ENCODE measurements at places on chromosomes 7 and 10. TPM values are rescaled to one million over a fixed set of nuclear protein-coding genes. Genes with fewer than 3 reads are reported as not detected.

DNA sequence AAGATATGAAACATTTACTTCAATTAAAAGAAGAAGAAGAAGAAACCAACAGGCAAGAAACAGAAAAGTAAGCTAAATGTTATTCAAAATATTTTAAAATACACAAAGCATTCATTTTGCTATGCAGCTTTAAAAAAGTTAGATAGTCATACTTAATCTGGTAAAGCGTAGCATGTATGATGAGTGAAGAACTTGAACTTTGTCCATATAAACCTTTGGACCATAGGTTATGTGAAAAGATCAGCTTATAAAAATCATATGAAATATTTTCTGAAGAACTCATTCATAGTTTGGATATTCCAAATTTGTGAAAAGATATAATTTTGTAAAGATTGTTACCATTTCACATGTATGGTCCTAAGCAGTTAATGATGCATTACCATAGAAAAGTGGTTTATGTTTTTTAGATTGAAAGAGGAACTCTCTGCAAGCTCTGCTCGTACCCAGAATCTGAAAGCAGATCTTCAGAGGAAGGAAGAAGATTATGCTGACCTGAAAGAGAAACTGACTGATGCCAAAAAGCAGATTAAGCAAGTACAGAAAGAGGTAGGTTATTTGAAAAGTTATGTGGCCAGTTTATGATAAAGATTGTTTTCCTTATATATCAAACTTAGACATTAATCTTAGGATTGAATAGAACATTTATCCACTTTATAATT, 37.3 kb downstream of the KIF20B start:
- no peaks in the 10 kb centered on the region for H3K4me1 ChIP-seq
- H3K27ac ChIP-seq = no peak overlapping the region
- no peaks in the 10 kb centered on the region for H3K27me3 ChIP-seq
- H3K4me3 ChIP-seq = no peak overlapping the region

DNA sequence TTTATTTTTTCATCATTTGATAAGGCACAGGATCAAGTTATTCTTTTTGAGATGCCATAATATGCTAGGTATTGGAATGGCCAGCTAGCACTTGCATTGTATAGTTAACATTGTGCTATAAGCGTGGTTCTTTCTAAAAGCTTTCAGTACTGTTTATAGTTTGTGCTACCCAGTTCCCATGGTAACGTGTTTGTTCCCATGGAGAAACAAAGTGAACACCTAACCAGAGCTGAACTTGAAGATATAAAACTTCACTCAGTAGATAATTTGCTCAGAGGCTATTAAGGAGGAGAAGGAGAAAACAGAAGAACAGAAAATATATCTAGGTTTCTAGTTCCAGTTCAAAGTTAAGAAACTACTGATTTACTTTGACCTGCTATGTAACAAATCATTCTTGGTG, 23.6 kb upstream of the ITGB8 start:
- no peak overlapping the region for H3K4me3 ChIP-seq
- H3K27me3 ChIP-seq = no peaks in the 10 kb centered on the region
- H3K36me3 ChIP-seq = no peaks in the 10 kb centered on the region
- peaks cover 10% of the 10 kb centered on the region for H3K4me1 ChIP-seq
- H3K27ac ChIP-seq = no peak overlapping the region

- no peak overlapping the region for H3K4me3 ChIP-seq
- peak; percentile 73 for DNase-seq
- H3K27ac ChIP-seq = no peak overlapping the region
Observed at GRCh38 chr10:48253970-48254657, 20.4 kb downstream of the FRMPD2 start.

DNA sequence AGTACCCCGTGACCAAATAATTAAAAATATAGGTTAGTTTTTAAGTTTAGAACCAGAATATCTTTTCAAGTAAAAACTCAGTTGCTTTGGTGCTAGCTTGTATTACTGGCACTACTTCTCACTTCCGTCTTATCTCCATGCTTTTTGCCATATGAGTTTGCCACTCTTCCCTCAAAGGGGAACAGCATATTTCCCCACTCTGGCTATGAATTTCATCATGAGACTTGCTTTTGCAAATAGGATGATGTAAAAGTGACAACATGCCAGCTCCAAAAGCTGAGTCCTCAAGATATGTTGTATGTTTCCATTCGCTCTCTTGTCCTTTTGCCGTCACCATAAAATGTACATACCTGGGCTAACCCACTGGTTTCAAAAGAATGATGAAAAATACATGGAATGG, 178.1 kb upstream of the SEMA3A start:
- H3K27me3 ChIP-seq = no peaks in the 10 kb centered on the region
- peaks cover 34% of the 10 kb centered on the region for H3K4me1 ChIP-seq
- DNase-seq = no peak
- no peak overlapping the region for H3K4me3 ChIP-seq
- H3K36me3 ChIP-seq = no peaks in the 10 kb centered on the region
- H3K27ac ChIP-seq = peak overlapping the region; percentile 80

- no peaks in the 10 kb centered on the region for H3K27me3 ChIP-seq
- H3K4me1 ChIP-seq = no peaks in the 10 kb centered on the region
- no peaks in the 10 kb centered on the region for H3K36me3 ChIP-seq
- H3K4me3 ChIP-seq = no peak overlapping the region
Observed at GRCh38 chr7:45143616-45144015, 14.0 kb upstream of the RAMP3 start.

DNA sequence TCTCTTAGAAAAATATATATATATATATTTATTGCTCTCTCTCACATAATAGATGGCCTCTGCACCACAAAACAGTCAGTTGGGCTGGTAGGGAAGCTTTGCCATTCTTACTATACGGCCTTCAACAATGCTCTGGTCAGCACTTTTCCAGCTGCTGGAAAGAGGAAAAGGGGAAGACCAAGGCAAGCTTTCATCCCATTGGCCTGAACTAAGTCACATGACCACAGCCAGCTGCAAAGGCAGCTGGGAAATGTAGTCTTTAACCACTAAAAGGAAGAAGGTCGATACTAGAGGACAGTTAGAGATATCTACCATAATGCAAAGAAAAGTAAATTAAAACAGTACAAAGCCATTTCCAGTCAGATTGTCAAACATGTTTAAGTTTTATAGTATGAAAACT, 58.4 kb upstream of the MACROH2A2 start:
- H3K36me3 ChIP-seq = no peaks in the 10 kb centered on the region
- peaks cover 58% of the 10 kb centered on the region for H3K27me3 ChIP-seq
- peak; percentile 86 for DNase-seq
- no peaks in the 10 kb centered on the region for H3K4me1 ChIP-seq

DNA sequence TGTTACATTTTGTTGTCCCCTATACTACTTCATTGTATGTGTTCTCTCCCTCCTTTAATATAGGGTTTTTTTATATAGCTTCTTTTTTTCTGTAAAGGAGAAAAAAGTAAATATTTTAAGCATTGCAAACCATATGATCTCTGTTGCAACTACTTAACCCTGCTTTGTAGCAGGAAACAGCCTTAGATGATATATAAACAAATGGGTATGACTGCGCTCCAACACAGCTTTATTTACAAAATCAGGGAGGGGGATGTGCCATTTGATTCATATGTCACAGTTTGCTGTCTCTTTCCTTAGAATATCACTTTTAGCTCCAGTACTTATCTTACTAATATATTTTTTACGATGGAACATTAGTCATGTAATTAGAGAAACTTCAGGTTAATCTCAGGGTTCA, 155.2 kb upstream of the GNAI1 start:
- H3K4me3 ChIP-seq = no peak overlapping the region
- no peaks in the 10 kb centered on the region for H3K36me3 ChIP-seq
- H3K27ac ChIP-seq = 0 out of 2 replicates have a peak overlapping the region, but pooled peaks have one; percentile 12
- H3K27me3 ChIP-seq = no peaks in the 10 kb centered on the region

DNA sequence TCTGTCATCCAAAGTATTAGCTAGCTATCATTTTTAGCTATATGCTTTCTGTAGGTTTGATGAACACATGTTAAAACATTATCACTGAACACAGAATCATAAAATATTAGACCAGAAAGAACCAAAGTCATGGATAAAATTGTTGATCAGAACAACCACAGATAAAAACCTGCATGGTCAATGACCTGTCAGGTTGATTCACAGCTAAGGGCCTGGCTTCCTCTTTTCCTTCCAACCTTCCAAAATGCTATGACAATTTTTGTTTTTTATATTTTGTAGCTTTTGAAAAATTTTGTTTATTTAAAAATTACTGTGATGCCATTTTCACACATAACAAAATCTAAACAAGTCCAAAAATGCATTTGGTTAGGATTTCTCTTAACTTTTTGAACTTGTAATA, 444.4 kb upstream of the CHRM2 start:
- no peak for DNase-seq
- no peak overlapping the region for H3K27ac ChIP-seq
- no peaks in the 10 kb centered on the region for H3K27me3 ChIP-seq

GRCh38 chr7:71574153-71574860, 442.4 kb downstream of the GALNT17 start:
- H3K27me3 ChIP-seq = no peaks in the 10 kb centered on the region
- no peaks in the 10 kb centered on the region for H3K4me1 ChIP-seq
- H3K36me3 ChIP-seq = no peaks in the 10 kb centered on the region
- no peak overlapping the region for H3K27ac ChIP-seq
- no peak overlapping the region for H3K4me3 ChIP-seq

DNA sequence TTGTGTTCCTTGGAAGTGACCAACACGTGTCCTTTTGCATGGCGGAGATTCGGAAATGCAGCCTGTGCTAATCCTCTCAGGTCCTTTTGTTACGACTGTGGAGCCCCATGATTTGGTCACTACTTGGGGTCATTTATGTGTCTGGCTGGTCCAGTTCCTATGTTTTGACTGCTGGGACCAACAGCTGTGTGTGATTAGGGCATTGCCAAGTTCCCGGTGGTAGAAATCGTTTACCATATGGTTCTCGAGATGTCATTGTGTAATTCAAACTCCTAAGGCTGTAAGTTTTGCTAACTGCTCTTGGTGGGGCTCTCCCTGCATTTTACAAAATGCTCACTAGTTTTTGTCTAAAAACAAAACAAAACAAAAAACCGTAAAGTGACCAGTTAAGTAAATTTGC, 62.0 kb downstream of the CCNY start:
- H3K4me3 ChIP-seq = no peak overlapping the region
- H3K36me3 ChIP-seq = peaks cover 8% of the 10 kb centered on the region
- H3K27me3 ChIP-seq = no peaks in the 10 kb centered on the region
- no peak overlapping the region for H3K27ac ChIP-seq

DNA sequence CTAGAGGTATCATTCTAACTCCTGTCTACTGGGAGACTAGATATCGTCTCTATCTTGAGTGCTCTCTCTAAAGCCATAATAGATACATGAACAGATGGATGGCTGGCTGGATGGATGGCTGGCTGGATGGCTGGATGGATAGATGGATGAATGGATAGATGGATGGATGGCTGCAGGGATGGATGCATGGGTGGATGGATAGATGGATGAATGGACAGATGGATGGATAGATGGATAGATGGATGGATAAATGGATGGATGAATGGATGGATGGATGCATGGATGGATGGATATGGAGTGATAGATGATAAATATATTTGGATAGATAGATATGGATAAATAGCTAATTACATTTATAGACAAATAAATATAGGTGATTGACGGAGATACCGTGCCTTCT, 191.2 kb upstream of the KLF6 start:
- no peaks in the 10 kb centered on the region for H3K36me3 ChIP-seq
- no peaks in the 10 kb centered on the region for H3K4me1 ChIP-seq
- DNase-seq = no peak
- H3K4me3 ChIP-seq = no peak overlapping the region
- no peaks in the 10 kb centered on the region for H3K27me3 ChIP-seq

DNA sequence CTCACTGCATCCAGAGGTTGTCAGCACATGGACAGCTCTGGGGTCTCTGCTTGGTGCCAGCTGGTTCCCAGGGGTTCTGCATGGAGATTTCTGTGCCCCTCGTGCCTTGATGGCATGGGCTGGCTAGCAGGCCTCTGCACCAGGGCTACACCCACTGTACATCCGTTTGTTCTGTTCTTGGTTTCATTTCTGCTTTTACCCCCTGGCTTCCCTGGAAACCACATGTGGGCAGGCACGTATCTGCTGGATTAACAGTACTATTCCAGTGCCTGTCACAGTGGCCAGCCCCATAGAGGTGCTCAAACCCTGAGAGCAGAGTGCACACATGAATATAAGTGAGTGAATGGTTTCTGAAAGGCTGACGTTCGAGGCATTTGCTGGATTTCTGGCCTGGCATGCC, 207.2 kb upstream of the GPR26 start:
- H3K27me3 ChIP-seq = no peaks in the 10 kb centered on the region
- H3K4me1 ChIP-seq = no peaks in the 10 kb centered on the region
- no peak overlapping the region for H3K27ac ChIP-seq
- H3K36me3 ChIP-seq = no peaks in the 10 kb centered on the region
- DNase-seq = no peak

- no peaks in the 10 kb centered on the region for H3K36me3 ChIP-seq
- H3K4me3 ChIP-seq = no peak overlapping the region
- no peak overlapping the region for H3K27ac ChIP-seq
- DNase-seq = no peak
Observed at GRCh38 chr10:6701289-6701688, 121.2 kb upstream of the PRKCQ start.

DNA sequence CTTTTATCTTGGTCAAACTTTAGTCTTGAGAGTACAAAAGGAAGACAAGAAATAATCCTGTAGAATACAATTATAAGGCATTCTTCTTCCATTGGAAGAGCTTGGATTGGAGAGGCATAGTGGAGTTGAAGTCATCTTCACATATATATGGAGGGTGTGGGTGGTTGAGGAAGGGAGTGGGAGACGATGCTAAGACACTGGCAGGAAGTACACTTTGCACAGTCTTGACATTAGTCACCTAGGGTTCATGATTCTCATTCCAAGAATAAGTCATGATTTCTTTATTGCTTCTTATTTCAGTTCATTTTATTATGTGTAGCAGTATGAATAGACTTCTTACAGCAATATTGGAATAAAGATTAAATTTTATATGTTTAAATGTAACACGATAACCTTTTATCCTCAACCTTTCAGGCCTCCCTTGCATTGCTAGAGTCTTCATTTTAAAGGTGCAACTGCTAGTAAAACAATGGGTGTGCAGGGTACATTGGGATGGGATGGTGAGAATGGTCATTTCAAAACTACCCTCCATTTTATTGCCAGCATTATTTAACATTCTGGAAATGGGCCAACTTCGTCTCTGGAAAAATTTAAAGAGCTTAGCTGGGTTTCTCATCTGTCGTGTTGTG, 12.3 kb upstream of the SLC26A3 start:
- no peak overlapping the region for H3K4me3 ChIP-seq
- no peaks in the 10 kb centered on the region for H3K4me1 ChIP-seq
- no peaks in the 10 kb centered on the region for H3K36me3 ChIP-seq
- H3K27me3 ChIP-seq = peaks cover 6% of the 10 kb centered on the region

GRCh38 chr7:79749856-79750255, 296.4 kb upstream of the MAGI2 start:
- no peaks in the 10 kb centered on the region for H3K27me3 ChIP-seq
- no peaks in the 10 kb centered on the region for H3K36me3 ChIP-seq
- H3K4me1 ChIP-seq = no peaks in the 10 kb centered on the region
- no peak overlapping the region for H3K27ac ChIP-seq
- H3K4me3 ChIP-seq = no peak overlapping the region
- no peak for DNase-seq

The CPEB3 gene
- 0.80 TPM for total RNA-seq

The PHYHIPL gene
- total RNA-seq = not detected

The ZNF425 gene
- total RNA-seq = 1.6 TPM

The BUD23 gene
- total RNA-seq = 138 TPM

The PVRIG gene
- not detected for total RNA-seq

The CPA2 gene
- total RNA-seq = not detected

The PSD gene
- total RNA-seq = 0.23 TPM

Data from PC-3 (cell line).